Activated CD4-positive, alpha-beta T cell treated with anti-CD3 and anti-CD28 coated beads, Interleukin-10, Interleukin-2, amounts not matched to agents 100 ng/mL and 50 ng/mL, durations not matched to agents 16 hours and 8 hours (primary cell): ENCODE measurements at places on chromosomes 3 and 15.

GRCh38 chr15:101652786-101653430 is 727 bp upstream of the TM2D3 start:
- no peak for DNase-seq

DNA sequence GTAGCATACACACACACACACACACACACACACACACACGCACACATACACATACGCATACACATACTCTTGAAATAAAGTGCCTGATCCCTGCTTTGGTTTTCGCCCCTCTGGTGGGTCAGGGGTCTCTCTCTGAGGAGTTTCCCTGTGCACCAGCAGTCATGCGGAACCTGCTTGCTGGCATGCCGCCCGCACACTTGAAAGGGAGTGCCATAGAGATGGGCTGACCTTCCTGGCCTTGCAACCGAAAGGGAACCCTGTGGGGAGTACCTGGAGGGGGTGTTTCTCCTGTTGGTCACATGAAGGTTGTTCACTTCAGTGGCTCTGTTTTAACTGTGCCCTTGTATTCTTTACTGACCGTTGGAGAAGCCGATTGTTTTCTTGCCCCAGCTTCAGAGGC is 752.3 kb downstream of the NR2F2 start:
- DNase-seq = no peak

DNA sequence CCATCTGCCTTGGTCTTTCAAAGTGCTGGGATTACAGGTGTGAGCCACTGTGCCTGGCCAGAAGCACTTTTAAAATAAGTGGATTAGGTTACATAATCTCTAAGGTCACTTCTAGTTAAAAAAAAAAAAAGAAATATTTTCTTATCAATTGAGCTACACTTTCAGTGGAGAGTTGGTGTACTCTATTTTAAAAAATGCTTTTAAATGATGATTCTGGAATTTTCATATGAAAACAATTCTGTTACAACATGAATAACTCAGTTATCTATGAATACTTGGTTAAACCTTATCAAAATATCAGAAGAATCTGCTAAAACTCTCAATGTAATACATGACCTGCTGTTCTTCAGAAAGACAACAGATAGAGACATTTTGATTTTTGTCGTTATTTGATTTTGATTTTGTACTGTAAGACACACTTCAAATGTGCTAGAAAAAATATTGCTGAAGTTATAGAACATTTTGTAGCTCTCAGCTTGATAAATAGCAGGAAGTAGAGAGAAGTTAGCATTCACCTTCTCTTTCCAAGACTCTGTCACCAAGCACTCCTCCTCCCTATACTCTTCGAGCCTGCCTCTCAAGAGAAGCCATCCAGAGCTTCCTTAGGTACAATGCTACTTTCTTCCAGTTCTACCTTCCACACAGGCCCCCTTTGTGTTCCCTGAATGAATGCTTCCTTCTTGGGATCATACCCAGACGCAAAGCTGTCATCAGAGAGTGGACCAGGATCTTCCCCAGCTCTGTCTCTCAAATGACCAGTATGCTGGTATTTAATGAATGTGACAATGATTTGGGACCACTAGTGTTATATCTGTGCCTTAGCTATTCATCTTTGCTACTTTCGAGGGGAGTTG is 47.2 kb upstream of the SECISBP2L start:
- DNase-seq = no peak

GRCh38 chr15:100714034-100714748 is 111.8 kb downstream of the ASB7 start:
- DNase-seq = no peak

DNA sequence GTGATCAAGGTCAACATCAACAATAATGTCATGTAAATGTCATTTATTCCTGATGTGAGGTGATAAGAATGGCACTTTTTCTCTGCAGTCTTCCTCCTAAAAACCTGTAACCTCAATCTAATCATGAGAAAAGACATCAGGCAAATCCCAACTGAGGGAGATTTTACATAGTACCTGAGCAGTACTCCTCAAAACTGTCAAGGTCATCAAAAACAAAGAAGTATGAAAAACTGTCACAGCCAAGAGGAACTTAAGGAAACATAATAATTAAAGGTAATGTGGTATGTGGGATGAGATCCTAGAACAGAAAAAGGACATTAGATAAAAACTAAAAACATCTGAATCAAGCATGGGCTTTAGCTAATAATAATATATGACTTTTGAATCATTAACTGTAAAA is 140.9 kb upstream of the GRM7 start:
- DNase-seq = no peak
